ENCODE measurements at places on chromosomes 16 and 17. TPM values are rescaled to one million over a fixed set of nuclear protein-coding genes. Genes with fewer than 3 reads are reported as not detected.

- DNase-seq = no peak
Measured at GRCh38 chr17:1203967-1204291, 24.1 kb upstream of the ABR start.

DNA sequence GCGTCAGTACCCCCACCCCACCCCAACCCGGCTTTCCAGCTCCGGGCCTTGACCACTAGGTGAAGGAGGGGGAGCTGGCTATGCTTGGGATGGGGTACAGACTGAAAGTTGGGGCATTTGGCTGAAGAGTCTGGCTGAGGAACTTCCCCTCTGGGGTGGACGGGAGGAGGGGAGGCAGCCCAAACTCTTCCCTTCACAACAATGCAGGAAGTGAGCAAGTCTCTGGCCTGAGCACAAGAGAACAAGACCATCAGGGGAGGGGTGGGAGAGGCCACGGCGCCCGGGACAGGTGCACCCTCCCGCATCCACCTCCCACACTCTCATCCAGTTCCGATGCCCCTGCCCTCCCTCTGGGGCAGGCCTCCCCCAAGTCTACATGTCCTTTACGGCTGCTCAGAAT, 5.6 kb downstream of the USH1G start:
- DNase-seq = no peak

DNA sequence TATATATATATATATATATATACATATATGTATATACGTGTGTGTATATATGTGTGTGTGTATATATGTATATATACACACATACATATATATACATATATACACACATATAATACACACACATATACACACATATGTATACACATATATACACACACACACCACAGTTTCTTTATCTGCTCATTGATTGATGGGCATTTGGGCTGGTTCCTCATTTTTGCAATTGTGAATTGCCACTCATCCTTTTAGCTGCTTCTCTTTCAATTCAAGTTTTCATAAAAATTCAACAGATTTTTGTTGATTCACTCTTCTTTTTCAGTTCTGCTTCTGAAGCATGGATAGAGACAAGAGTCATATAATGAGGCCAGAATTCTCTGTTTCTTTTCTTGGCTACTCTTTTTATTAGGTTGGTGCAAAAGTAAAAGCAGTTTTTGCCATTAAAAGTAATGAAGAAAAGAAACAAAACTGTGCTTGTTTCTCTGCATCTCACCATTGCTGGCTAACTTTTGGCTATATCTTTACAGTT, 44.5 kb downstream of the SLFN5 start:
- DNase-seq = no peak

DNA sequence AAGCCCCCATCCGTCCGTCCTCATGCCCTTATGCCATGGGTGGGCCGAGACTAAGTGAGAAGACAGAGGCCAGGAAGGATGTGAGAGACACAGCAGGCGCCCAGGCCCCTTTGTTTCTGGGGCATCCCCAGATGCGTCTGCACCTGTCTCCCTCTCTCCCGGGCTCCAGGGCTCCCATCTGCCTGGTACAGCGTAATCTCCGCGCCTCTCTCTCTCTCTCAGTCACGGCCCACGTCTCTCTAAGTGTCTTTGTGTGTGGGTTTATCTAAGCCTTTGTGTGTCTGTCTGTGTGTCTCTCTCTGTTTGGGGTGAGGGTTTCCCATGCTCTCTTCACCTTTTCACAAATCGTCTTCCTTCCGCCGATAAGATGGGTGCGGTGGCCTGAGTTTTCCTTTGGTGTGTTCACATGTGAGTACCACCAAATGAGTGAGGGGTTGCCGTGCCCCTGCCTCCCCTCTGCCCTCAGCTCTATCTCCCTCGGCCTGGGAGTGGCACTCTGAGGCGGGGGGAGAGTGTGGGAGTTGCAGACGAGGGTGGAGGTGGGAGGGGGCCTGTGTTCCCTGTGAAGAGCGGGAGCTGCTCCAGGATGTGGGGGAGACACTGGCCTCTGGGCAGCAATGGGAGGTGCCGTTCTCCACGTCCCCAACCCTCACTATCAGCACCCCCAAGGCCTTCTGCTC, 25.8 kb upstream of the ABCC3 start:
- no peak for DNase-seq

GRCh38 chr17:44844390-44844830, 3.3 kb upstream of the HIGD1B start:
- no peak for DNase-seq

DNA sequence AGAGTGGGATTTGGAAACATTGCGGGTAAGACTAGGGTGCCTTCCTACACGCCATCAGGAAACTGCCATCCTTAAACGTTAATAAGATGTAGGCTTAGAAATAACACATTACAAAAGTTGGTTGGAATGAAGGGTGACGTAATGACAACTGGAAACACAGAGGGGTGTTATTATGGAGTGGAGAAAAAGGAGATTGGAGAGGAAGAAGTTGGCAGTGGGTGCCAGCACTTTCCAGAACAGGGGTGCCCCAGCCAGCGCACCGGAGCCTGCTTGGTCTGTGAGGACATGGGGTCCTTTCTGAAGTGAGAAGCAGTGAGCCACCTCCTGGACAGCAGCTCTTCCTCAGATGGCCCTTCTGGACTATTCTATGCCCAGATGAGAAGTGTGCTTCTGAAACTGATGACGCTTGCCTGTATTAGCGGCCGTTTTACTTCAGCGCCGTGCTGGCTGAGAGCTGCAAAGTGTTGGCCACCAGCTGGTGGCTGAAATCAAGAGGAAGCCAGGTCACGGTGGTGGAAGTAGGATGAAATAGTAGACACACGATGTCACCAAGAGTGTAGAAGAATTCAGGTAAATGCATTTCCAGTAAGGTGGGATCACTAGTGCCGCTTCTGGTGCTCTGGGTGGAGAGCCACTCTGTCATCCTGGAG, 244.8 kb downstream of the NTN1 start:
- no peak for DNase-seq

GRCh38 chr16:17921357-17921978, 415.1 kb downstream of the NPIPA8 start:
- DNase-seq = no peak

DNA sequence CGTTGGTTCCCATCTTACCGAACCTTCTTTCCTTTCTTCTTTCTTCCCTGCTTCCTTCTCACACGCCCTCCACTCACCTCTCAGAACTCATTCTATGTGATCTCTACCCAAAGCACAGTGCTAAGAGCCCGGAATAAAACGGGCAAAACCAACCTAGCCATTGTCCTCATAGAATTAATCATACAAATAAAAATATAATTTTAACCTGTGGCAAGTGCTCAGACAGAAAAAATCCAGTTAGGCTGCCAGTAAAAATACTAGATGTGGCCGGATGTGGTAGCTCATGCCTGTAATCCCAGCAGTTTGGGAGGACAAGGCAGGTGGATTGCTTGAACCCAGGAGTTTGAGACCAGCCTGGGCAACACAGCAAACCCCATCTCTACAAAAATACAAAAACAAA, 27.0 kb downstream of the BMERB1 start:
- no peak for DNase-seq

- no peak for DNase-seq
Measured at GRCh38 chr17:83076938-83077337, 2.5 kb upstream of the METRNL start.

The IRX3 gene
- polyA plus RNA-seq = 20.0 TPM

The KCNG4 gene
- polyA plus RNA-seq = not detected

The INCA1 gene
- 3.6 TPM for polyA plus RNA-seq

The SLC7A5 gene
- polyA plus RNA-seq = 7.6 TPM

The TIMP2 gene
- polyA plus RNA-seq = 226 TPM
